ENCODE measurements at places on chromosomes 7 and 10.

DNA sequence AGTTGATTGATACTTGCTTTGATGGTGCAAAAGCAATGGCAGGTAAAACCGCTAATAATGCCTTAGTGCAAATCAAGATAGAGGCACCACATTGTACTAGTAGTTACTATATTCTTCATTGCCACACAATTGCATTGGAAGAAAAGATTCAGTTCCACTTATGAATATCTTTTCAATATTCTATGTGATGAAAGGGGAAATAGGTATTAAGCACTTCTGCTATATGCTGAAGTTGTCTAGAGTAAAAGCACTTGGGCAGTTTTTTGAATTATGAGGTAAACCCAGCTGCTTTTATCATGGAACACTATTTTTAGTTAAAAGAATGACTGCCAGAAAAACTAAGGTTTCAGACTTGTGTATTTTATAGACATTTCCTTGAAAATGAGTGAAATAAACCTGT, 15.5 kb downstream of the ENTPD7 start:
- no peak for DNase-seq

GRCh38 chr7:131370523-131370968, 42.9 kb downstream of the MKLN1 start:
- peak; percentile 76 for DNase-seq

DNA sequence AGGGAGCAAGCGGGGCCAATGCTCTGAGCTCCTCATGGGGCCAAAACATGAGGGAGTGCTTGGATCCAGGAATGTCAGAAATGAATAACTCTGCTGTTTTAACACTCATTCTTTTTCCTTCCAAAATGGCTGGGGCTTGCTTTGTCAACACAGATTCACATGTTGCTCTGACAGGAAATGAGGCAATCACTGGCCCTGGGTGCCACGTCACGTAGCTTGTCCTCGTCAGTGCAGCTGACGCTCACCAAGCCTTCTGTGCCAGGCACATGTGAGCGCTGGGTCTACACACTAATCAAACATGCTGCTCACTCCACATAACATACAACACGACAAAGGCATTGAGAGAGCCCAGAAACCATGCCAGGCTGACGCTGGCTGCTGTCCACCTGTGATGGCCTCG, 198.9 kb downstream of the WDR37 start:
- DNase-seq: no peak

- peak; percentile 68 for DNase-seq
These were observed 80.3 kb upstream of the UCN3 start for GRCh38 chr10:5284311-5285057.

GRCh38 chr7:137110091-137110509, 233.4 kb downstream of the PTN start:
- no peak for DNase-seq

- DNase-seq: peak; percentile 29
These were observed 3.9 kb downstream of the MYL10 start for GRCh38 chr7:101625031-101625791.

DNA sequence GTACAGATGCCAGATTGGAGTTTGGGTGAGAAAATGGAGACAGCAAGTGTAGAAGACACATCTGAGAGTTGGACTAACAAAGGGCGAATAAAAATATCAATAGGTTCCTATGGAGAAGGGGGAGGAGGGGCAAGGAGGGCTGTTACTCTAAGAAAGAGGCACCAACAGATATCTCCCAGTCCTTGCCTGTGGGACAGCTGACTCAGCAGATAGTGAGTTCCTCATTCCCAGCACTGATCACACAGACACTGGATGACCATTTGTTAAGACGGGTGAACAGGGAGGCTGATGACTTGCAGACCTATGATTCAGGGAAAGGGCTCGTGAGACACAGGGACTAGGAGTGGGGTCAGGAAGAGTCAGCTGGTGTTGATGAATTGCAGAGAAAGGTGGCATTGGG, 5.7 kb upstream of the PRR15 start:
- DNase-seq: peak; percentile 32

GRCh38 chr7:37390114-37390513, 58.5 kb downstream of the ELMO1 start:
- DNase-seq: no peak

- DNase-seq: no peak
These were observed 36.3 kb upstream of the IKZF1 start for GRCh38 chr7:50268223-50268622.

GRCh38 chr7:156560075-156560474, 80.5 kb upstream of the RNF32 start:
- no peak for DNase-seq

GRCh38 chr10:126583552-126584200, 86.8 kb downstream of the C10orf90 start:
- DNase-seq: no peak

DNA sequence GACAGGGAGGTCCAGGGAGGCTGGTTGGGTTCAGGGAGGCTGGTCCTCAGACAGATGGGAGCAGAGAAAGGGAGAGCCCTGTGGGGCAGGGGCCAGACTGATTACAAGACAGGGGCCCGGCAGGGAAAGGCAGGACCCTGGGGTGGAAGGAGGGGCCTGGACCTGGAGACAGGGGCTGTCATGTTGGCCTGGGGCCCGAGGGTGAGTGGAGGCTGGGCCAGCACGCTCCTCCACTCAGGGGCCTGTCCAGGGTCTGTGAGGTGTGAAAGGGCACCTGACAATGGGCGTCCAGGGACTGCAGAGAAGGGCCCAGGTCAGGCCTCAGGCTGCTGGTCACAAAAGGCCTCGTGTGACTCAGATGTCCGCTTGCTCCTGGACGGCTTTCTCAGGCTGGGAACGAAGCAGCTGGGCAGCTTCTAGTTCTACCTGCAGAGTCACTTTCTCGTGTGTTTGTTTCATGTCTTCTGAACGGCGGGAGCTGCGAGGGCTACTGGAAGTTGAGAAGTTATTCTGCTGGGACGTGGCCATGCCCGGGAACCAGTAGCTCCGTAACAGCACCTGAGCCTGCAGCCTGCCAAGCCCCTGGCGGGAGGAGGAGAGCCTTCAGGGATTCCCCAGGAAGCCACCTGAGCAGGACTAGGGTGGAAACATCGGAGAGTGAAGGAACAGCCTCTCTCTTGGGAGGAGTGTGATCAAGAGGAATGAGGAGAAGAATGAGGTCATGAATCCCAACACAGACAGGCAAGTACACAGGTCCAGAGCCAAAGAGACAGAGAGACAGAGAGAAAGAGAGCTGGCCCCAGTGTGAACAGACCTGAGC, 65.8 kb downstream of the KLF6 start:
- DNase-seq: no peak

DNA sequence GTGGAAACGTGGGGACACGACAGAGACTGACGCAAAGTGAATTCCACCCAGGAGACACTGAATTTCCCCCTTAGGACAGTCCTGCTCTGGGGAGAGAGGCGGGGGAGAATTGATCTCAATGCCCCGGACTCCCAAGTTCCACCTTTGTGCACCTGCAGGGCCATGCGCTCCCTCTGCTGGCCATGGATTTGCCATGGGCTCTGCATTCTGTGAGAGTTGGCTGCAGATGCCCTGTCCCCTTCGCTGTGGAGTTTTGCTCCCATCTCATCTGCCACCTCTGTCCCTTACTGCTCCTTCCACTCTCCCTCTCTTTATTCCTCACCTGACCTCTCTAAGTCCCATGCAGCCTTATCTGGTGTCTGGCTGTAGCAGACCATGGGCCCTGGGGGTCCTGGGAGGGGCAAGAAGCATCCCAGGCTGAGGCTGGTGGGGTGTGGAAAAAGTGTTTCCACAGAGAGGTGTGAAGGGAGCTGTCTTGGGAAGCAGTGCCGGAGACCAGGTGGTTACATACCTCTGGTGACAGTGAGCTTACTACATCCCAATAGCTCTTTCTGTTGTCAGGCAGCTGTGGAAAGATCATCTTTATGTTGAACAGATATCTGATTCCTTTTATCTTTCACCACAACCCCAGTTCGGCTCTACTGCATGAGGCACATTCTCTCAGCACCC, 14.3 kb downstream of the GHRHR start:
- DNase-seq: no peak

DNA sequence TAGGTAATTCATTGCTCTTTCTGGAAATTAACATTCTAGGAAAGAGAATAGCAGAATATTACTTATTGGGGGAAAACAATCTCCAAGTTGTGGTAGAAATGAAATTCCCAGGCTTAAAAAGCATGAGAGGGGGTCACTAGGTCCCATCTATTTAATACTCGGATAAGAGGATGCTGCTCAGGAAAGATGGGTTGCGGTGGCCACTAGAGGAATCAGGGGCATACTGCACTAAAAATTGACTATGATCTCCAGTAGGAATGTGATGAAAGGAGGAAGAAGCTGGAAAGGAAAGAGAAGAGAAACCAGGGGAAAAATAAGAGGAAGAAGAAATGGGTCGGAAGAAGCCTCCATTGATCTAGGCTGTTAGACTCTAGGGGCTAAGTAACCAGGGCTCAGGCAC, 192.8 kb downstream of the GPAM start:
- DNase-seq: no peak

- DNase-seq: peak; percentile 23
These were observed 15.3 kb downstream of the KCNH2 start for GRCh38 chr7:150962553-150963399.

DNA sequence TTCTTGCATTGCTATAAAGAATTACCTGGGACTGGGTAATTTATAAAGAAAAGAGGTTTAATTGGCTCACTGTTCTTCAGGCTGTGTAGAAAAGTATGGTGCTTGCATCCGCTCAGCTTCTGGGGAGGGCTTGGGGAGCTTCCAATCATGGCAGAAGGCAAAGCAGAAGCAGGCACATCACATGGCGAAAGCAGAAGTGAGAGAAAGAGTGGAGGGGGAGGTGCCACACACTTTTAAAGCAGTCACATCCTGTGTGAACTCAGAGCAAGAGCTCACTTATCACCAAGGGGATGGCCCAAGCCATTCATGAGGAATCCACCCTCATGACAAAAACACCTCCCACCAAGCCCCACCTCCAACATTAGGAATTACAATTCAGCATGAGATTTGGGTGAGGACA, 303.5 kb downstream of the OTUD1 start:
- DNase-seq: no peak

GRCh38 chr7:38163671-38164070, 14.4 kb upstream of the STARD3NL start:
- no peak for DNase-seq

- peak; percentile 65 for DNase-seq
These were observed 756.0 kb downstream of the KCNMA1 start for GRCh38 chr10:76881477-76882220.

DNA sequence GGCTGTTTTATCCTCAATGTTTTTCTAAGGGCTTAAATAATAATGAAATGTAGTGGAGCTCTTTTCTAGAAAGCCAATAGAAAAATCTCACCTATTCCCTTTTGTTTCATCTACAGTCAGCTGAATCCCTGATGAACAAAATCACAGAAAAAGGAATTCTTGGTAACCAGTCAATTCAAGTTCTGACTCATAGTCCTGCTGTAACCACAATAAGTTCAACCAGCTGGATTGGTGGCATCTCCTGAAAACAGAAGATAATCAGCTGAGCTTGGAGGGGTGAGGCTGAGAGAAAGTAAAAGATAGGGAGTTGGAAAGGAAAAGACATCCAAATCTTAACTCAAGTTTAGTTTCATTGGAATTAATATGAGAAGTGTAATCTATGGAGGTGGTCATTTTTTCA, 772.1 kb downstream of the CCSER2 start:
- no peak for DNase-seq

- peak; percentile 38 for DNase-seq
These were observed 228.9 kb upstream of the TCF7L2 start for GRCh38 chr10:112721080-112721698.

GRCh38 chr10:79378647-79379511, 31.6 kb downstream of the PPIF start:
- no peak for DNase-seq

DNA sequence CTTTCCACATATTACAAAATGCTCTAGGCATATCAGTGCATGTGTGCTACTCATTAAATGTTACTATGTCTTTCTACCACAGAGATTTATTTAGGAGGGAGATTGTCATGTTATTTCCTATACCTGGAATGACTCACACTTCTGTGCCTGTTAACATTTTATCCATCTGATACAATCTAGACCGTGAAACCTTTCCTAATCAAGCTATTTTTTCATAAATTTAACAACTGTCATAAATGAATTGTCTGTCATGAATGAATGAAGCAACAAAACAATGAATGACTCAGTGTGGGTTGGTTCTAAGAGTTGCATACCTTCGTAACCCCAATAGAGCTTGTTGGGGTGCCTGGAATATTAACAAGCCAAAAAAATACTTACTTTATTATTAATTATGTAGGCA, 554.3 kb downstream of the GRM8 start:
- no peak for DNase-seq

DNA sequence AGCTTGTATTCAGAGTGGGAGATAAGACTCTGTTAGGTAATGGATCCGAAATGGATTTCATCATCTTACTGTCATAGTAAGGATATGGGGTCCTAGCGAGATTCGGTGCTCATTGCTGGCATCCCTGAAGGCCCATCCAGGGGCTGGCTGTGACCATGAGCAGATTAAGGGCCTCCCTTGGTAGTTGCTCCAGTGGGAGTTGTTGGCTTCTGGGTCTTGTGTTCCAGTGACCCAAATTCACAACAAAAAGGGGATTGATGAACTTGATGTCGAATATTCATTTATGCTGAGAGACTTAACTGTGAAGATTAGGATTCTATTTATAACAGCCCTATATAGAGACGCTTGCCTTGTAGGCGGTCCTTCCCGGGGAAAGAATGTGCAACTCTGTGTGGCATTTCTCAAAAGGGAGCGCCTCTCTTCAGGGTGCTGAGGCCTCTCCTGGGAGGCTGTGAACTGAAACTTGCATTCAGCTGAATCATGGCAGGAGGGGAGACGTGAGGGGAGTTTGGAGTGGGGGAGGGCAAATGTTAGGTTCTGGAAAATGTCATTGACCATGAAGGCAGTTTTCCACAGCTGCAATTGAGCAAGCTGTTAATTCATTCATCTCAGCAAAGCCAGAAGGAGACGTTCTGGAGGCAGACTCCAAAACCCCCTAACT, 233.1 kb upstream of the FZD8 start:
- DNase-seq: peak; percentile 58

DNA sequence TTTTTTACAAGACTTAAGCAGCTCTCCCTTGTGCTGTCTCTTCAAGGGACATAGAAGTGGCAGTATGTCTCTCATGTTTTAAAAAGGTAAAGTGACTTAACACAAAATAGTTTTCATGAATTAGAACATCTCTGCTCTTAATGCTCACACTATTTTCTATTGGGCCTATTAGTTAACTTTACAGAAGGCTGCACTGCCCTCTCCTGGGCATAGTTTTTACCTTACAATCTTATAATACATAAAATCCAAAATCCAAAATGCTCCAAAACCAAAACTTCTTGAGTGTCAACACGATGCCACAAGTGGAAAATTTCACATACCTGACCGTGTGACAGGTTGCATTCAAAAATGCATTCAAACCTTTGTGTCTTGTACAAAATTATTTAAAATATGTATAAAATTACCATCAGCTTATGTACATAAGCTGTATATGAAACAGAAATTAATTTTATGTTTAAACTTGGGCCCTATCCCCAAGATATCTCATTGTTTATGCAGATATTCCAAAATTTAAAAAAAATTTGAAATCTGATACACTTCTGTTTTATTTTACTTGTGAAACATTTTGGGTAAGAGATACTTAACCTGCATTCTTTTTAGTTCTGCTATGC, 25.8 kb downstream of the TES start:
- peak; percentile 51 for DNase-seq

Measured in EL (cell line).